Esophagus muscularis mucosa (tissue), 4 donors: ENCODE measurements at places on chromosomes 11 and 22. TPM values are rescaled to one million over a fixed set of nuclear protein-coding genes. Genes with fewer than 3 reads are reported as not detected.

DNA sequence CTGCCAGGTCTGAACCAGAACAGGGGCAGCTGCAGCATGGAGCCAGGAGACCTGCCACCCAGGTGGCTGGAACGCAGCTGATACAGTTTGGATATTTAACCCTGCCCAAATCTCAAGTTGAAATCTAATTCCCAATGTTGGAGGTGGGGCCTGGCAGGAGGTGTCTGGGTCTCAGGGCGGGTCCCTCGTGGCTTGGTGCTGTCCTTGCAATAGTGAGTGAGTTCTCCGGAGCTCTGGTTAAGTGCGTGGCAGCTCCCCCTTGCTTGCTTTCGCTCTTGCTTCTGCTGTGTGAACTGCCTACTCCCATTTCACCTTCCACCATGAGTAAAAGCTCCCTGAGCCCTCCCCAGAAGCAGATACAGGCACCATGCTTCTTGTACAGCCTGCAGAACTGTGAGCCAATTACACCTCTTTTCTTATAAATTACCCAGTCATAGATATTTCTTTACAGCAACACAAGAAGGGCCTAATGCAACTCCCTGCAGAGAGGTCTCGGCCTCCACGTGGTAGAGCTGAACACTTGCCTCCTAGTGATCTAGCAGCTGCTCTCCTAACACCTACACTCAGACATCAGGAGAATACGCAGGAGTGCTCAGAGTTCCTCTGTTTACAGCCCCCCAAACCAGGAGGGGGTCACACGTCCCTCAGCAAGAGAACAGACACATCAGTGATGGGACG, 203.7 kb downstream of the CTTN start:
- H3K4me1 ChIP-seq = no peaks in the 10 kb centered on the region
- no peak overlapping the region for H3K27ac ChIP-seq
- no peak overlapping the region for H3K4me3 ChIP-seq
- no peaks in the 10 kb centered on the region for H3K27me3 ChIP-seq
- no peaks in the 10 kb centered on the region for H3K36me3 ChIP-seq
- no peak for DNase-seq

DNA sequence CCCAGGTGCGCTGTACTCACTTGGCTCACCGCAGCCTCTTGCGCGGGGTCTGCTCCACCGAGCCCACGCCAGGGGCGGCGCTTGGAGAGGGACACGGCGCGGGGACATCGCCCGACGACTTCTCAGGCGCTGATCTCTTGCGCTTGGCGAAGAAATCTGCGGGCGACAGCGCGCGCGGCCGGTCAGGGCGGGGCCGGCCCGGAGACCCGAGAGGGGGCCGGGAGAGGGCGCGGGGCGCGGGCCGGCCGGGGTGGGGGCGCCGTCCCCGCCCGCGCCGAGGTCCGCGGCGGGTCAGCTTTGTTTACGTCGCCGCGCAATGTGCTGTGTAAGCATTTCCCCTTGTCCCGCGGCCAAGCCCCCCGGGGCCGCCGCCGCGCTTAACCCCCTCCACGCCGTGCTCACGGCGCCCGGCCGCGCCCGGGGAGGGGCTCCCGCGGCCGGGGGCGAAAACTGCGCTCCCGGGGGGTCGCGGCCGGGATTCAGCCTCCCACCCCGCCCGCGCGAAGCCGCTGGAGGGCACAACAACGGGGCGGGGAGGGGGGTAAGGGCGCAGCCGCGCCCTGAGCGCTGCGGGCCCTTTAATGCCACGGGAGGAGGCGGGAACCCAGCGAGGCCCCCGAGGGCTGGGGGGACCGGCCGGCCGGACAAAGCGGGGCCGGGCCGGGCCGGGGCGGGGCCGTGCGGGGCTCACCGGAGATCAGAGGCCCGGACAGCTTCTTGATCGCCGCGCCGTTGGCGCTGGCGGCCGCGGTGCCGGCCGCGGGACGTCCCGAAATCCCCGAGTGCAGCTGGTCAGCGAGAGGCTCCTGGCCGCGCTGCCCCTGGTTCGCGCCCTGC, 1.4 kb downstream of the CDKN1C start:
- H3K36me3 ChIP-seq = no peaks in the 10 kb centered on the region
- peak overlapping the region; percentile 96 for H3K27ac ChIP-seq
- DNase-seq = no peak
- no peaks in the 10 kb centered on the region for H3K27me3 ChIP-seq

DNA sequence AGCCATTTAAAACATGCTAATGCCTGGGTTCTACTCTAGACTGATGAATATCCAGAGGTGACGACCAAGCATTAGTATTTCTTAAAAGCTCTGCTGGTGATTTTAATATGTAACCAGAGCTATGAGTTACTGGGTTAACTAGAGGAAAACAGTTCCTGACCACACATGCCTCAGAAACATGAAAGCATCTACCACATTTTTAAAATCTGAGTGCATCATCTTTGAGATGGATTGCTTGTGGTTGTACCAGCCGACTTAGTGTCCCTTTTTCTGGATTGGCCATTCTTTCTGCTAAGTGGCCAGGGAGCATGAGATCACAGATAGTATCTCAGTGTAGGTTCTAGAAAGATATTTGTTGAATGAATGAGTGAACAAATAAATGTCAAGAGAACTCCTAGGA, 152.4 kb downstream of the NTM start:
- no peaks in the 10 kb centered on the region for H3K4me1 ChIP-seq
- H3K27me3 ChIP-seq = no peaks in the 10 kb centered on the region
- no peak overlapping the region for H3K27ac ChIP-seq
- no peak overlapping the region for H3K4me3 ChIP-seq
- H3K36me3 ChIP-seq = no peaks in the 10 kb centered on the region
- DNase-seq = no peak

DNA sequence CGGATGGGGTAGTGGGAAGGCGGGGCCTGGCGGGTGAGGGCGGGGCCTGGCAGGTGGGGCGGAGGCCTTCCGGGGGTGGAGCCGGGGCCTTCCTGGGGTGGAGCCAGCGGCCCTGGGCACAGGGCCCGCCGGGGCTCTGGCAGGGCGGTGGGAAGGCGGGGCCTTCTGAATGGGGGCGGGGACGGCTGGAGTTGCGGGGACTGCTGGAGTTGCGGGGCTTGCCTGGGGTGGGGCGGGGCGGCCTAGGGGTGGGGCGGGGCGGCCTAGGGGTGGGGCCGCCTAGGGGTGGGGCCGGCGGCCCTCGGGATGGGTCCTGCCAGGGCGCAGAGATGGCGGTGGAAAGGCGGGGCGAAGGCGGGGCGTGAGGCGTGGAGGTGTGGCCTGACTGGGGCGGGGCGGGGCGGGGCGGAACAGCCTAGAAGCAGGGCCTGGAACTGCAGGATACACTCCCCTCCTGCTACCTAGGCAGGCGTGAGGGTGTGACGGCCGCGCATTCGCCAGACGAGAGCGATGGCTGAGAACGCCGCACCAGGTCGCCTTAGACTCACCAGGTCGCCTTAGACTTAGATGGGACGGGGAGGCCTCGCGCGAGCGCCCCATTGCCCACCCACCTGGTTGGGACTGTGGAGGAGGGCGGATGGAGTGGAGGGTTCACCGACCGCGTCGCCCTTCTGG, 19.3 kb downstream of the RRP7A start:
- H3K4me3 ChIP-seq = peak overlapping the region; percentile 48
- H3K27ac ChIP-seq = peak overlapping the region; percentile 44
- no peaks in the 10 kb centered on the region for H3K36me3 ChIP-seq
- no peaks in the 10 kb centered on the region for H3K27me3 ChIP-seq
- peaks cover 20% of the 10 kb centered on the region for H3K4me1 ChIP-seq

Gene SPDYC
- total RNA-seq = not detected

Gene KLHDC7B
- not detected for total RNA-seq

GRCh38 chr11:65100674-65101350, 4.8 kb downstream of the VPS51 start:
- no peak overlapping the region for H3K4me3 ChIP-seq
- H3K4me1 ChIP-seq = peaks cover 26% of the 10 kb centered on the region
- no peaks in the 10 kb centered on the region for H3K27me3 ChIP-seq

- H3K4me1 ChIP-seq = peaks cover 18% of the 10 kb centered on the region
- H3K36me3 ChIP-seq = peaks cover 2% of the 10 kb centered on the region
- no peaks in the 10 kb centered on the region for H3K27me3 ChIP-seq
- peak overlapping the region; percentile 14 for H3K4me3 ChIP-seq
- DNase-seq = no peak
- H3K27ac ChIP-seq = no peak overlapping the region
These were observed 24.0 kb downstream of the CD5 start for GRCh38 chr11:61126256-61126655.

Gene ME3
- 27.5 TPM for total RNA-seq

Gene OR8G5
- not detected for total RNA-seq

GRCh38 chr22:38049812-38050619, 7.2 kb upstream of the PICK1 start:
- H3K27ac ChIP-seq = peak overlapping the region; percentile 65
- no peaks in the 10 kb centered on the region for H3K36me3 ChIP-seq

Gene FREY1
- 1.3 TPM for total RNA-seq

DNA sequence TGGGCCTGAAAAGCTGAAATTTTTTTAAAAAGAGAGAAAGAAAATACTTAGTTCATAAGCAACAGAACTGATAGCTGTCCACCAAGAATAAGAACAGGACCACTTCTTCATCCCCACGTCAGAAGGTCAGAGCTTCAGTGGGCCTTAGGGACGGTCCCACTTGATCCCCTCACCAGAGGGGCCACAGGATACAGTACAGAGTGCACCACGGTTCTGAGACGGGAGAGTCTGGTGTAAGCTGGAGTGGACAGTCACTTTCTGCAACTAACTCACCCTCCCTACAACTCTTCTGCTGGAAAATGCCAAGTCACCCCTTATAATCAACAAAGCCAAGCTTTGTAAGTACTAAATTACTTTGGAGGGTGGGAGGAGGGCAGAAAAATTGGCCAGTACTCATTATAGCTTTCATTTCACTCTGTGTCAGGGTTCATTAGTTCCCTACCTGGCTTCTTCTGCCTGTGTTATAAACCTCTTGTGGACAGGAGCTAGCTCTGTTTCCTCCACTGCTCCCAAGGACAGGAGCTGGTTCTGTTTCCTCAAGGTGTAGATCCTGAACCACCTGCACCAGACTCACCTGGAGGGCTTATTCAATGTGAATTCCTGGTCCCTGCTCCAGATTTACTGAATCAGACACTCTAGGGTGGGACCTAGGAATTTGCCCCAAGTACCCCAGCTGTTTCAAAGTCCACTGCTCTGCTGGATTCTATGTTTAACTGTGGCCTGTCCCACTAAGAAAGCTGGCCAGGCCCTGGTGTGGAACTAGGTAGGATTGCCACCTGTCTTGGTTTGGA, 39.6 kb downstream of the SCGB1A1 start:
- H3K27me3 ChIP-seq = no peaks in the 10 kb centered on the region
- H3K36me3 ChIP-seq = no peaks in the 10 kb centered on the region
- H3K4me1 ChIP-seq = no peaks in the 10 kb centered on the region
- H3K27ac ChIP-seq = peak overlapping the region; percentile 50
- no peak overlapping the region for H3K4me3 ChIP-seq

- H3K4me3 ChIP-seq = peak overlapping the region; percentile 27
- peaks cover 73% of the 10 kb centered on the region for H3K4me1 ChIP-seq
- H3K36me3 ChIP-seq = peaks cover 32% of the 10 kb centered on the region
- no peak for DNase-seq
These were observed 10.4 kb upstream of the AHNAK start for GRCh38 chr11:62556875-62557631.

DNA sequence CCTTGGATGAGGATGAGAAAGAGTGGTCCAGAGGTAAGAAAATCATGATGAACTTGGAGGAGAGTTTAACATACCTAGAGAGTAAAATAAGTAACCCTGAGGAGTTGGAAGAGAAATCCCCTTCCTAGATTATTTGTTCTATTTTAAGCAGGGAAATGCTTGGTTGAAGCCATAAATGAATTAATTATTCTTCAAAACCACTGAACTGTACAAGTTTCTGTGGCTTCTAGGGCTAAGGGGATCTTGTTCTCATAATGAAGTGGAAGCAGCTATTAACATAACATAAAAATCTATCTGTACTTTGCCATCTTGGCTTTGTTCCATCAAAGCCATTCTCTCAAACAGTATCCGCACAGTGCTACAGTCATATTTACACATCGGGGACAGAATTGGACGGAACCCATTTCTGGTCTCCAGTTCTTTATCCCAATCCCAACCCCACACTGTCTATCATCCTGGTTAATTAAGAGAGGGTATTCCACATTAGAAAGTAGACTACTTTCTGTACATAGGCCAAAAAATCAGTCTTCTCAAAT, 14.5 kb upstream of the ARHGAP42 start:
- H3K36me3 ChIP-seq = no peaks in the 10 kb centered on the region
- DNase-seq = no peak
- H3K4me1 ChIP-seq = peaks cover 8% of the 10 kb centered on the region
- H3K4me3 ChIP-seq = no peak overlapping the region

DNA sequence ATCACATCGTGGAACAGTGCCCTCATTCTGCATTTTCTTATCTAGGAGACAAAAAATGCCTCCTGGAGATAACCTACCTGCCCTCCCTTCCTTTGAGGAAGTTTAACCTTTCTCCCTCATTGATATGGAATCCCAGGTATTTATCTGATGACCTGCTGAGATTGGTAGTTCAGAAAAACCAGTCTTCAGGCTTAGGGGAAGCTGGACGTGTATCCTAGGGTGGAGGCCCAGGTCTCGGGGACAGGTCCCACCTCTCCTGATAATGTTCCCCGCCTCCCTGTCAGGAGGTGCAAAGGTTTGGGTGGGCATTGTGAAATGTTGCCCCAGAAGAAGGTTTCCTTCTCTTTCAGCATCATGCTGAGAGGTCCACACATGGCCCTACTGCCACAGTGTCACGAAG, 186.9 kb upstream of the NAV2 start:
- no peak overlapping the region for H3K27ac ChIP-seq
- H3K4me1 ChIP-seq = no peaks in the 10 kb centered on the region
- no peak overlapping the region for H3K4me3 ChIP-seq
- peaks cover 10% of the 10 kb centered on the region for H3K27me3 ChIP-seq

Gene SOX10
- total RNA-seq = 12.9 TPM

Gene FGF3
- not detected for total RNA-seq

GRCh38 chr11:34027516-34028408, 23.8 kb upstream of the CAPRIN1 start:
- no peaks in the 10 kb centered on the region for H3K27me3 ChIP-seq
- DNase-seq = no peak
- H3K27ac ChIP-seq = no peak overlapping the region
- no peaks in the 10 kb centered on the region for H3K36me3 ChIP-seq
- H3K4me3 ChIP-seq = no peak overlapping the region
- H3K4me1 ChIP-seq = no peaks in the 10 kb centered on the region

Gene BCR
- 51.2 TPM for total RNA-seq

DNA sequence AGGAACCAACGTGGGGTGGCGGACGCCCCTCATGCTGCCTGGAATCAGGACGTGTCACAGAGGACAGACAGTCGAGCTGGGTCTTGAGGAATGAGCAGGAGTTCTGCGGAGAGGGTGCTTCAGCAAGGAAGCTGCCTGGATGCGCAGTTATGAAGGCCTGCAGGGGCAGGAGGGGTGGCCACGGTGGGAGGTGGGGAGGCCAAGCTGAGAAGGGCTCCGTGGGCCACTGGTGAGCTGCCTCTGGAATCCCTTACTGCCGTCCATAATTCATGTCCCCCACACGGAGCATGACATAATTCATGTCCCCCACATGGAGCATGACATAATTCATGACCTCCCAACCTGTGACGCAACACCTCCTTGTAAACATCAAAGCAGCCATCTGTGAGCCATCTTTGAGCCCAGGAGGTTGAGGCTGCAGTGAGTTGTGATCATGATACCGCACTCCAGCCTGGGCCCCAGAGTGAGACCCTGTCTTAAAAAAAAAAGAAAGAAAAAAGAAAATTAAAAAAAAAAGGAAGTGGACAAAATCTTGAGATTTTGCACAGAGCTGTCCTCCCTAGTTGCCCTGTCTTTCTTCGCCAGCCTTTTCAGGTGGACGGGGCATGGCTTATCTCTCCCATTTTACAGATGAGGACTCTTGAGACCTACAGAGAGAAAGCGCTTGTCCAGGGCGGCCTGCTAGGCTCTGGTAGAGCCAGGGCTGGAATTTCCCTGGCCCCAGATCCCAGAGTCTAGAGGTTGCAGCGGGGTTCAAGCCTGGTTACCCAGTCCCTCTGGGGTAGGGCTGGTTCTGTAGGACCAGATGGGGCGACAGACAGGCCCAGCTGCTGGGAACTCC, 24.3 kb upstream of the PICK1 start:
- H3K36me3 ChIP-seq = no peaks in the 10 kb centered on the region
- H3K27me3 ChIP-seq = no peaks in the 10 kb centered on the region
- H3K4me3 ChIP-seq = no peak overlapping the region
- H3K4me1 ChIP-seq = peaks cover 64% of the 10 kb centered on the region

Gene NFAM1
- 2.5 TPM for total RNA-seq
